ENCODE measurements at places on chromosomes 12 and 14.

DNA sequence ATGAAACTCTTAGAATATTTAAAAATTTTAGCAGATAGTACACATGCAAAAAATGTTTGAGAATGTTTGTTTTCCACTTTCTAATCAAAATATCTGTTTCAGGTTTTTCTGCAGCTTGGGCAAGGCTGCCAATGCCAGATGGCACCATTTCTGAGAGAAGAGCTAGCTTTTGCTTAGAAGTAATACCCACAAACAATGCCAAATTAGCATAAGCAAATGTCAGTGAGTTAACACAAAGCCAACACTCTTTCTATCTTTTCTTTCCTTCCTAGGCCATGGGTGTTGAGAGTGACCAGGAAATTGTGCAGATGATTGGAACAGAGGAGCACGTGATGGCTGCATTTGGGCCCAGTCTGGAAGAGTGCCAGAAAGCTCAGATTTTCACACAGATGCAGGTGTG is 35.2 kb downstream of the POLR3B start:
- no peak for DNase-seq

GRCh38 chr12:111270774-111271173 is 98.1 kb downstream of the PHETA1 start:
- peak; percentile 24 for DNase-seq

GRCh38 chr12:58654021-58654420 is 266.3 kb downstream of the LRIG3 start:
- no peak for DNase-seq

GRCh38 chr14:99569725-99570543 is 34.1 kb downstream of the CCDC85C start:
- no peak for DNase-seq

DNA sequence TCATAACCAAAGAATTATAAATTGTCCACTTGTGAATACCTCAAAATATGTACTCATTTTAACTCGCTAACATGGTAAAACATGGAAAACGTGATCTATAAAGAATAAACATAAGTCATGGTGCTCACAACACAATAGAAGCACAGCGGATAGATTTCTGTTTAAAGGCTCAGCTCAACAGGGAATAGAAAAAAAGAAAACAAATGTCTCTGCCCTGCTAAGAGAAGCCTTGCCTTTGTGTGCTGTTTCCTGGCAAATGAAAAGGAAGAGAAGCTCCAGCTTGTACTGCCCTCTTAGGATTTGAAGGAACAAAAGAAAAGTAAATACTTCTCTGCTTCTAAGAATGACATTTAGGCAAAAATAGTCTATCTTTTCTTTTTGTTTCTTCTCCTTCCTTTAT is 121.0 kb upstream of the KRR1 start:
- no peak for DNase-seq

DNA sequence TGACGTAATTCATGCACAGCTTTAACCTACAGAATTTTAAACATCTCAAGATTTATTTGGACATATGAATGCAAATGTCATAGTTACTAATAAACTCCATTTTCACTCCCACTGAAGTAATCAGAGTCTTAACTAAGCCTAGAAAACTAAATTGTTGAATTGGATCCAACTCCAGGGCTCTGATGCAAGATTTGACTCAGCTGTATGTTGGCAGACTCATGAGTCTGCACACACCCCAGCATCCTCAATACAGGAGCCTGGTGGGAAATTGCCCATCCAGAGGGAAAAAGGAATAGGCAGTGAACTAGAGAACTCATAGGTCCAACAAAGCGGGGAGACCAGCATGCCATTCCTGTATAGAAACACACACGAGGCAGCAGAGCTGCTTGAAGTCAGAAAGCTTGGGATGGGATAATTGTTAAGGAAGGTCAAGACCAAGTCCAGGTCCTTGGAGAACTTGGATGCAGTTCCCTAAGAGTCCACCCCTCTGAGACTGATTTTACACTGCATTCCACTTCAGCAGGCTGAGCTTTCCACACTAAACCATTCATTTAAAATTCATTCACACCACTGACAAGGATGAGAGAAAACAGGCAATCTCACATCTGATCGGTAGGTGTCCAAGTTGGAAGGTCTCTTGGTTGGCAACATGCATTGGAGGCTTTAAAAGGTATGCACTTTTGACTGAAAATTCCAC is 14.4 kb downstream of the TMTC1 start:
- DNase-seq, result peak; percentile 84

- no peak for DNase-seq
These were observed 8.7 kb downstream of the EMG1 start for GRCh38 chr12:6979453-6979852.

GRCh38 chr12:5003025-5003666 is 40.5 kb upstream of the KCNA5 start:
- DNase-seq, result peak; percentile 80

DNA sequence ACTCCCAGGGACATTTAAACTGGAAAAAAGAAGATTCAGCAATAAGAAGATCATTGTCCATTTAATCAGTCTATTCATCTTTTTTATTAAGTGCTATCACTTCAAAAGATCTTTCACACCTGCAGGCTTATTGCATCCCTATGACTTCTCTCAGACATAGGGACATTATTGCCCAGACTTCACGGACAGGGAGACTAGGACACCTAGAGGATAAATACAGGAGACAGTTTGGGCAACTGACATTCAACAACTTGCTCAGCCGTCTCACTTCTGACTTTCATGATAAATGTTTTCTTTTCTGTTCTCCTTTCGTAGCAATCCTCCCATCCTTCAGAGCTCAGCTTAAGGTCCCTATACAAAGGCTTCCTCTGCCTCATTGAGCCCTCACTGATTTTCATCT is 84.3 kb downstream of the TMEM30B start:
- no peak for DNase-seq
